Psoas muscle (tissue), 8 donors: ENCODE measurements at places on chromosomes 4 and X. TPM values are rescaled to one million over a fixed set of nuclear protein-coding genes. Genes with fewer than 3 reads are reported as not detected.

GRCh38 chr4:181710143-181710542, 533.1 kb upstream of the TENM3 start:
- DNase-seq = no peak
- no peak overlapping the region for H3K27ac ChIP-seq
- no peaks in the 10 kb centered on the region for H3K4me1 ChIP-seq

GRCh38 chr4:78770091-78770642, 6.0 kb upstream of the BMP2K start:
- H3K27ac ChIP-seq = no peak overlapping the region
- H3K4me3 ChIP-seq = no peak overlapping the region
- H3K27me3 ChIP-seq = no peaks in the 10 kb centered on the region
- DNase-seq = no peak

DNA sequence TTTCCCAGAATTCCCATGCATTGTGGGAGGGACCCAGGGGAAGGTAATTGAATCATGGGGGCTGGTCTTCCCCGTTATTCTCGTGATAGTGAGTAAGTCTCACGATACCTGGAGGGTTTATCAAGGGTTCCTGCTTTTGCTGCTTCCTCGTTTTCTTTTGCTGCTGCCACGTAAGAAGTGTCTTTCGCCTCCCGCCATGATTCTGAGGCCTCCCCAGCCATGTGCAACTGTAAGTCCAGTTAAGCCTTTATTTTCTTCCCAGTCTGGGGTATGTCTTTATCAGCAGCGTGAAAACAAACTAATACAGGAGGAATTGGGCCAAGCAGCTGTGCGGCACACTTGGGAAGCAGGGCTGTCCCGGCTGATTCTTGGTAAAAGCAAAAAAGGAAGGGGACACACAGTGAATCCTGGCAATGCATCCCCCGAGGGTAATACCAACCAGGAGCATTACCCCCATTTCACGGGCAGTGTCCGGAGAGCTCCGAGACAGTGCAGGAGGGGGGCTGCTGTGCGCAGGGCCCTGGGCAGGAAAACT, 185.7 kb downstream of the AFAP1 start:
- no peaks in the 10 kb centered on the region for H3K27me3 ChIP-seq
- DNase-seq = no peak
- H3K4me3 ChIP-seq = no peak overlapping the region
- H3K27ac ChIP-seq = no peak overlapping the region
- no peaks in the 10 kb centered on the region for H3K36me3 ChIP-seq
- H3K4me1 ChIP-seq = peaks cover 8% of the 10 kb centered on the region

CUL4B gene
- 11.1 TPM for total RNA-seq

DNA sequence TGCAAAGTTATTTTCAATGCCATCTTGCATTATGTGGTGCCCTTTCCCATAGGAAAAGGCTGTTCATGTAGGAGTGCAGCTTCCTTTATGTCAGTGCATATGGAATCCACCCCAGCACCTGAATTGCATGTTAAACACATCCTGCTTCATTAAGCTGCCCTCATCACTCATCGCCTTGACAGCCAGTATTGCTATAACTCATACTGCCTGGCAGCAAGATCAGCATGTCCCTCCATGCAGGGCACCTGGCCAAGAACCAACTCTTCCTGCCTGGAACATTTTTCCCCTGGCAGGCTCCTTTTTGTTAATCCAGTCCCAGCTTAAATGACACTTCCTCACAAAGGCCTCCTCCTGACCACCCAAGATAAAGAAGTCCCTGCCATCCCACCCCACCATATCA, 23.5 kb upstream of the CA5B start:
- H3K36me3 ChIP-seq = no peaks in the 10 kb centered on the region
- no peaks in the 10 kb centered on the region for H3K4me1 ChIP-seq
- H3K27ac ChIP-seq = no peak overlapping the region
- no peak overlapping the region for H3K4me3 ChIP-seq

GATA1 gene
- not detected for total RNA-seq

DNA sequence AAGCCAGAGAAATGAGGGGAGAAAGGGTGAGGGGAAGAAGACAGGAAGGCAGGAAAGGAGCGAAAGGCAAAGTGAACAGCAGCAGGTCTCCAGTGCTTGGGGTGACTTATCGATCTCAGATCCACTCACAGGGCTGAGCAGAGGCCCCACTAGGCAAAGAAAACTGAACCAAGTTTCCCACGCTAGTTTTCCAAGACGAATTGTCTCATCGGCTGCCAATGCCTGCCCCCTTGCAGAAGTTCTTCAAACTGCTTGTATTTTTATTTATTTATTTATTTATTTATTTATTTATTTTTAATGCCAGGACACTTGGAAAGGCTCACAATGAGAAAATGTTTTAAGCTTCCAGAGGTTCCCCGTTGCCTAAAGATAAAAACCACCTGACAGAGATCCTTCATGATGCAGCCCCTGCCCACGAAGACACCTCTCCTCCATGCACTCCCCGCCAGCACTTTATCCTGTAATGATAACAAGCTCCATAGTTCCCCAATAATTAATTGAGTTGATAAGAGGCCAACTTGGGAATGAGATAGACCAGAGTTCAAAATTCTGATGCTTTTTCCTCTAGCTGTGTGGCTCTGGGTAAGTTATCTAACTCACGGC, 43.2 kb downstream of the QDPR start:
- no peak overlapping the region for H3K4me3 ChIP-seq
- H3K4me1 ChIP-seq = no peaks in the 10 kb centered on the region
- H3K27ac ChIP-seq = no peak overlapping the region
- no peaks in the 10 kb centered on the region for H3K36me3 ChIP-seq
- no peaks in the 10 kb centered on the region for H3K27me3 ChIP-seq

FAM9B gene
- total RNA-seq = not detected

P2RY4 gene
- 0.18 TPM for total RNA-seq

DNA sequence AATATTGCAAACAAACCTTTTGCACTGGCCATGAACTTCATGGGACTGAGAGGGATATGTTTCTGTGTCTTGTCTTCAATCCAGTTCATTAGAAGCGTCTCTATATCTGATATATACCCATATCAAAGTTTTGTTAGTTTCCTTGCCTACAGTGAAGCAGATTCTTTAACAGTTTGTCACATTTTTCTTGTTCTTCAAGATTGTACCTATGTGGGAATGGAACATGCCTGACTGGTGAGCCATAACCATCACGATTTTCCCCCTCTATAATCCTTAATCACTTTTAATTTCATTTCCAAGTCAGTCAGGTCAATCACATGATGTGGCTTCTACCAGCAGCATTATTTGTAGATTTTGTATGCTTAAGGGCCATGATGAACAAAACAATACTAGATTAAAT, 197.1 kb upstream of the PDE5A start:
- H3K4me3 ChIP-seq = no peak overlapping the region
- no peak overlapping the region for H3K27ac ChIP-seq
- H3K4me1 ChIP-seq = no peaks in the 10 kb centered on the region
- no peaks in the 10 kb centered on the region for H3K27me3 ChIP-seq
- no peak for DNase-seq

FGF2 gene
- total RNA-seq = 3.7 TPM

GRCh38 chr4:139767168-139767567, 101.5 kb downstream of the MGST2 start:
- peak overlapping the region; percentile 48 for H3K27ac ChIP-seq
- H3K27me3 ChIP-seq = no peaks in the 10 kb centered on the region
- no peak overlapping the region for H3K4me3 ChIP-seq
- H3K36me3 ChIP-seq = no peaks in the 10 kb centered on the region
- no peak for DNase-seq
- peaks cover 65% of the 10 kb centered on the region for H3K4me1 ChIP-seq

CENPVL2 gene
- not detected for total RNA-seq

GRCh38 chrX:50157545-50158135, 43.2 kb downstream of the AKAP4 start:
- H3K27ac ChIP-seq = no peak overlapping the region
- H3K27me3 ChIP-seq = no peaks in the 10 kb centered on the region
- H3K4me1 ChIP-seq = no peaks in the 10 kb centered on the region
- DNase-seq = no peak
- H3K4me3 ChIP-seq = no peak overlapping the region

DNA sequence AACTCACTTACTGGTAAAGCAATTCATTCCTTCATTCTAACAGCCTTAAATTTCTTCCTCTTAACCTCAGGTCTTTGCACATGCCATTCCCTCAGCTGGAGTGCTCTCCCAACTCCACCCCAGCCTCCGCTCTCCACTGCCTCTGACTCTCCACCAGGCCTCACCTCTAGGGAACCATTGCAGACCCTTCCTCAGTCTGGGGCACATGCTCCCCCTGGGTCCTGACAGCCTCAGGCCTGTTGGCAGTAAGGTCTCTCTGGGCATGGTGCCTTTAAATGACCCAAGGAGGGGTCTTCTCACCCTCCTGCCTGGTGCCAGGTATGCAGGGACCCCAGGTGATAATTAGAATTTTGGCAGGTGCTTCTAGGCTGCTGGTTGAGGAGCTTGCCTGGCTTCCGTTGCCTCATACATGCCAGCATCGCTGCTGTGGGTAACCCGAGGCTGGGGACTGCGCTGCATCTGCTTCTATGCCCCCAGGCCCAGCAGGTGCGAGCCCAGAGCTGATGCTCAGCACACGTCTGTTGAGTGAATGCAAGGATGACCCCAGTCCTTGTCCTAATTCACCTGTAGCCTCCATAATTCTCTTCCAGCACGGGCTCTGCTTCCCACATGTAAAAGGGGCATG, 27.5 kb upstream of the GPR78 start:
- H3K27ac ChIP-seq = no peak overlapping the region
- H3K4me1 ChIP-seq = no peaks in the 10 kb centered on the region
- no peaks in the 10 kb centered on the region for H3K36me3 ChIP-seq
- H3K4me3 ChIP-seq = no peak overlapping the region
- H3K27me3 ChIP-seq = peaks cover 6% of the 10 kb centered on the region
- no peak for DNase-seq

GABRG1 gene
- not detected for total RNA-seq
